ENCODE measurements at places on chromosomes 4 and X. TPM values are rescaled to one million over a fixed set of nuclear protein-coding genes. Genes with fewer than 3 reads are reported as not detected.

Gene ETDB
- total RNA-seq = not detected

Gene SH3D19
- 17.8 TPM for total RNA-seq

Gene UBE2K
- total RNA-seq = 75.5 TPM

Gene PNMA5
- not detected for total RNA-seq

Gene ZC4H2
- 1.9 TPM for total RNA-seq

Gene FRMPD4
- 0.04 TPM for total RNA-seq

Gene TRAM1L1
- 0.50 TPM for total RNA-seq

Gene SCML2
- total RNA-seq = 8.6 TPM

Gene SYTL5
- 0.23 TPM for total RNA-seq

Gene MGARP
- 0.57 TPM for total RNA-seq

Gene CT55
- not detected for total RNA-seq

Gene PLXNA3
- 25.1 TPM for total RNA-seq

Gene MUC7
- not detected for total RNA-seq

Gene CLDN2
- total RNA-seq = 8.3 TPM

Gene TTC29
- not detected for total RNA-seq

Gene OPRPN
- not detected for total RNA-seq

Gene CXCL11
- total RNA-seq = 0.31 TPM

Gene USP17L12
- not detected for total RNA-seq

Gene BRS3
- not detected for total RNA-seq

Gene SPANXA1
- total RNA-seq = 0.25 TPM

Gene RASGEF1B
- 0.05 TPM for total RNA-seq

Gene ZFP92
- 0.50 TPM for total RNA-seq

Gene PASD1
- not detected for total RNA-seq

Gene TBX22
- total RNA-seq = not detected

Gene TMPRSS11F
- total RNA-seq = not detected

Gene GK2
- total RNA-seq = not detected

Gene CDS1
- 0.62 TPM for total RNA-seq

Gene ABCG2
- 18.6 TPM for total RNA-seq

All from A549 treated with dexamethasone at 1 μM for 4 hours (cell line).